Spinal cord (tissue), 10 donors: ENCODE measurements at places on chromosomes 4 and X.

- DNase-seq = no peak
- no peak overlapping the region for H3K27ac ChIP-seq
- no peaks in the 10 kb centered on the region for H3K36me3 ChIP-seq
- no peaks in the 10 kb centered on the region for H3K4me1 ChIP-seq
- peaks cover 19% of the 10 kb centered on the region for H3K27me3 ChIP-seq
Measured at GRCh38 chrX:18003876-18004275, 142.8 kb upstream of the RAI2 start.

- no peaks in the 10 kb centered on the region for H3K4me1 ChIP-seq
- DNase-seq = no peak
- no peak overlapping the region for H3K4me3 ChIP-seq
- no peaks in the 10 kb centered on the region for H3K27me3 ChIP-seq
Measured at GRCh38 chr4:95013236-95013635, 255.5 kb downstream of the BMPR1B start.

DNA sequence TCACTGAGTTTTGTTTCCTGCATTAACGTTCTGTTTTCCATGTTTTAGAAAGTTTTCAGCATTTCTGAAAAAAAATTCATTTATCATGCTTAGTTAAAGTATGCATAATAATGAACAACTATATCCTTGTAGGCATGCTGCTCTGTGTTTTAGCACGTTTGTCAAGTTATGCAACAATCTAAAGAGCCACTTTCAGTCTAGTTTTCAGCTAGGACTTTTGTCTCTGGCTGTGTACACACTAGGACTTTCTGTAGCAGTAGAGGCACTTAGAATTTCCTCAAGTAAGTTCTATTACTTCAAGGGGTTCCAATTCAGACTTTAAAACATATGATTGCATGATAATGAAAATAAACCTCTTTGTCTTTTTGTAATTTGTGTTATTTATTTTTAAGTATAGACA is 12.4 kb downstream of the DCAF8L1 start:
- DNase-seq = no peak
- no peak overlapping the region for H3K27ac ChIP-seq
- no peaks in the 10 kb centered on the region for H3K4me1 ChIP-seq
- H3K27me3 ChIP-seq = no peaks in the 10 kb centered on the region

- no peaks in the 10 kb centered on the region for H3K4me1 ChIP-seq
- H3K27ac ChIP-seq = no peak overlapping the region
- no peak for DNase-seq
- no peaks in the 10 kb centered on the region for H3K36me3 ChIP-seq
- H3K27me3 ChIP-seq = peaks cover 25% of the 10 kb centered on the region
Measured at GRCh38 chrX:53018627-53019026, 30.0 kb upstream of the GPR173 start.

DNA sequence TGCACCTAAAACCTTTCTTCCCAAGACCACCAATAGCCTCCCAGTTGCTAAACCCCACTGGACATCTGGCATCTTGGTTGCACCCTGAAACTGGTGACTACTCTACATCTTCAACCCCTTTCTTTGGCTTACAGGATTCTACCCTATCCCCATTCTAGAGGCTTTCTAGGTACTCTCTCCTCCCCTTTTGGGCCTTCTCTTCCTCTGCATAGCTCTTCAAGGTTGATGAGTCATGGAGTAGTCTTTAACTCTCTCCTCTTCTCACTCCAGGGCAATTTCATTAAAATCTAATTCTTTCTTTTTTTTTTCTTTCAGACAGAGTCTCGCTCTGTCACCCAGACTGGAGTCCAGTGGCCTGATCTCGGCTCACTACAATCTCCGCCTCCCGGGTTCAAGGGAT is 16.8 kb downstream of the APOO start:
- H3K4me3 ChIP-seq = no peak overlapping the region
- no peaks in the 10 kb centered on the region for H3K4me1 ChIP-seq
- no peak overlapping the region for H3K27ac ChIP-seq
- DNase-seq = no peak
- H3K36me3 ChIP-seq = peaks cover 3% of the 10 kb centered on the region
